T-helper 1 cell (primary cell): ENCODE measurements at places on chromosomes 4 and X.

- no peak for DNase-seq
Measured at GRCh38 chrX:96705905-96706304, 21.3 kb downstream of the DIAPH2 start.

DNA sequence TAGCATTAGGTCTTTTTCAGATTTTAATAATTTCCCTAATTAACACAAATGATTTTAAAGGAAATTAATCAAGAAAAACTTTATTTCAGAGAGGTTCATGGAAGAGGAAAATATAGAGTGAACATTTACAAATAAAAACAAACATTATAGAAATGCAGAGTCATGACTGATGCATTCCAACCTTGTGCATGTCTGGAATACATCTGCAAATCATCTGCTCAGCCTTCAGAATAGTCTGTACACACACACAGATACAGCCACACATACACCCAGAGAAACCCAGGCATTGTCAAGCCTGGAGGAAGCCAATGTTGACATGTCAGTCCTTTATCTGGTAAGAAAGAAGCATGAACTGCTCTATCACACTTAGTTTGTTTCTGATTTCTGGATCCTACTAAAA, 61.3 kb upstream of the NFKB1 start:
- no peak for DNase-seq

GRCh38 chrX:105267167-105267566, 46.7 kb upstream of the TEX13A start:
- no peak for DNase-seq

DNA sequence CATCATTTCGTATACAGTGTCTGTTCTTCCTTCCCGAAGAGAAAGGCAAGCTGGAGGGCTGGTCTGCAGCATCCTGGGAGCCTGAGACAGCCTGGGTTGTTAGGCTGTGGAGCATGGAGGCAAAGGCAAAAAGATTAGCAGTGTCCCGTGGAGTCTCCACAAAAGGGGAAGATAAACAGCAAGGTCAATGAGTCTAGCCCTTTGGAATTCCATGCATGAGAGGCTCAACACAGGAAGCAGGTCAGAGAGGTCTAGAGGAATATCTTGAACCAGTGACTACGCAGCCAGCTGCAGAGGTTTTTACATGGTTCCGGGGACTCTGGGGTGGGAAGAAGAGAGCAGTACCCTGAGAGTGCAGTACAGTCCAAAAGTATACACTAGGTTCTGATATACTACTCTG, 12.2 kb upstream of the MCF2 start:
- no peak for DNase-seq

DNA sequence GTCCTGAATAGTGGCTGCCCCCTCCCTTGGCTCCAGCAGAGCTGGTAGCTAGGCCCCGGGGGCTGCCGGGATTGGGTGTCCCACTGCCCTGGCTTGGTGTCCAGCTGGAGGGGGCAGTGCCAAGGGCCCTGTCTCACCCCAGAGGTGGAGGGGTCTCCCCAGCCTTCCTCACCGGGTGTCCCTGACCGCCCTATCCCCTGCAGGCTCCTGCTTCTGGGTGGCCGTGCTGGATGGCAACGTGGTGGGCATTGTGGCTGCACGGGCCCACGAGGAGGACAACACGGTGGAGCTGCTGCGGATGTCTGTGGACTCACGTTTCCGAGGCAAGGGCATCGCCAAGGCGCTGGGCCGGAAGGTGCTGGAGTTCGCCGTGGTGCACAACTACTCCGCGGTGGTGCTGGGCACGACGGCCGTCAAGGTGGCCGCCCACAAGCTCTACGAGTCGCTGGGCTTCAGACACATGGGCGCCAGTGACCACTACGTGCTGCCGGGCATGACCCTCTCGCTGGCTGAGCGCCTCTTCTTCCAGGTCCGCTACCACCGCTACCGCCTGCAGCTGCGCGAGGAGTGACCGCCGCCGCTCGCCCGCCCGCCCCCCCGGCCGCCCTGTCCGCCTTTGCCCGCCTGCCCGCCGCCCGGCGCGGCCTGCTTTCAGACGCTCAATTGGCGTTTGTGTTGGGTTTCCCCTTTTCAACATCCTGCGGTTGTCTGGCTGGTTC, 4.6 kb downstream of the NAT8L start:
- DNase-seq: no peak

- DNase-seq: no peak
Measured at GRCh38 chr4:92847026-92847425, 543.3 kb downstream of the GRID2 start.

DNA sequence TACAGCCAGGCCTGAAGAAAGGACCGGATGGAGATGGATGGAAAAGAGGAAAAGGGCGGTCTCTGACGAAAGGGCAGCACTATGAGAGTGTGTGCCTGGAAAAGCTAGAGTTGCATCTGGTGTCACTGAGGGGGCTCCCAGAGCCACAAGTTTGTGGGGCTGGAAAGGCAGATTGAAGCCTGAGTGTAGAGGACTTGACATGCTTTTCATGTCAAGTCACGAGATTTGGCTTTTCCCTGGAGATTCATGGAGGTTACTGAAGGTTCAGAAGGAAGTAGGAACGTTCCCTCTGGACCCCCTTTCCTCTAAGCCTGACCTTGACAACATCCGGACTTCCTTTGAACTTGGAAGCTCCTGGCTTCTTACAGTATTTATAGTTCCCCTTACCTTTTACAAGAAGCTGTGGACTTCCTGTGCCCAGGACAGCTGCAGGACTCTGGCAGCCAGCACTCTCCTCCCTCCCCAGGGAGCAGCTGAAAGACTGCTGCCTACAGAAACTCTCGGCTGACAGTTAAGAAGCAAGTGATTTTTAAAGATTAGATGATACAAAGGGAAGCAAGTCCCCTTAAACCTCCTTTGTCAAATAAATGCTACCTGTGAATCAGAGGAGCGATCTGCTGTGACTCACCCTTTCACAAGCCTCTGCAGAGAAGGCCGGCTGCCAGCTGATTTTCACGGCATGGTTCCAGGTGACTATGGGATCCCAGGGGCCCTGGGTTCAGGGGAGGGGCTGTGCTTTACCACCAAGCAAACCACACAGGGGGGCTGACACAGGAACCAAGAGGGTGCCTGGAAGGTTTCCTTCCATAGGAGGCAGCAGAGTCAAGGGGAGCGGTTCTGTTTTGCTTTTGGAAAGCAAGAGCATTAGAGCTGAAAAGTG, 72.9 kb upstream of the STIM2 start:
- DNase-seq: no peak

- DNase-seq: no peak
Measured at GRCh38 chr4:109041463-109042360, 260.7 kb downstream of the COL25A1 start.

DNA sequence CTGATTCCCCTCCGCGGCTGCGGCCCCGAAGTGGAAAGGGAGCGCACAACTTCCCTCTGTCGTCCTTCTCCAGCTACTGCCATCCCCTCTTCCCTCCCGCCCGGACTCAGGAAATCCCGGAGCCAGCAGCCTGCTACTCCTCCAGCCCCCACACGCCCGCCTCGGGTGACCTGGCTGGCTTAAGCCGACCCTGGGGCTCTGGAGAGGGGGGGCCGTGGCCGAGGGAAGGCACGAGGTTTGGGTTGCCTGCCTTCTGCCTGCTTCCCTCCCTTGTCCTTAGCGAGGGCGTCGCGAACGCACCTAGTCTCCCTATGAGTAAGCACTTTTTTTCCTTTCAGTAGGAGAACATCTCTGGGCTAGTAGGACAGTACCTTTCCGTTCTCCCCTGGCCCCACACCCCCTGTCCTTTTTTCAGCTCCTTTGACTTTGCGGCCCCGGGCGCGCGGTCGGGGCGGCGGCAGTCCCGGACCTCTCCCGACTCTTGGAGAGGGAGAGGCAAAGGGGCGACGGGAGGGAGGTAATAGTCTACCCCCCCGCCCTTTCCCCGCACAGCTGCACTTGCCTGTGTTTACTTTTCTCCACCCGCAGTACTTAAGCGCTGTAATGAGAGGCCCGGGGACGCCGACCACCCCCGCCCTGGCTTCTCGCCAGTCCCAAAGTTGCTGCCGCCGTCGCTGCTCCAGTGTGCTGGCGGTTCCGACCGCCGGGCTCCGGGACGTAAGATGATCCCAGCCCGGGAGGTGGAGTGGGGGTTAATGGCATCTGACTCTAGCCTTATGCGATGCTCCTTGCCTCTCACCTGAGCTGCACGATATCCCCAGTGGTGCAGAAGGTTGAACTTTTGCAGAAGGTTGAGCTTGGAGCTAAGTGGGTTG, 868 bp downstream of the PLS3 start:
- DNase-seq: no peak
